Activated CD4-positive, alpha-beta T cell treated with anti-CD3 and anti-CD28 coated beads, Interleukin-2, amount 50 U/mL, for 24 hours (primary cell): ENCODE measurements at places on chromosomes 5 and 9.

- no peak for DNase-seq
Measured at GRCh38 chr5:60086583-60086982, 193.1 kb upstream of the PDE4D start.

DNA sequence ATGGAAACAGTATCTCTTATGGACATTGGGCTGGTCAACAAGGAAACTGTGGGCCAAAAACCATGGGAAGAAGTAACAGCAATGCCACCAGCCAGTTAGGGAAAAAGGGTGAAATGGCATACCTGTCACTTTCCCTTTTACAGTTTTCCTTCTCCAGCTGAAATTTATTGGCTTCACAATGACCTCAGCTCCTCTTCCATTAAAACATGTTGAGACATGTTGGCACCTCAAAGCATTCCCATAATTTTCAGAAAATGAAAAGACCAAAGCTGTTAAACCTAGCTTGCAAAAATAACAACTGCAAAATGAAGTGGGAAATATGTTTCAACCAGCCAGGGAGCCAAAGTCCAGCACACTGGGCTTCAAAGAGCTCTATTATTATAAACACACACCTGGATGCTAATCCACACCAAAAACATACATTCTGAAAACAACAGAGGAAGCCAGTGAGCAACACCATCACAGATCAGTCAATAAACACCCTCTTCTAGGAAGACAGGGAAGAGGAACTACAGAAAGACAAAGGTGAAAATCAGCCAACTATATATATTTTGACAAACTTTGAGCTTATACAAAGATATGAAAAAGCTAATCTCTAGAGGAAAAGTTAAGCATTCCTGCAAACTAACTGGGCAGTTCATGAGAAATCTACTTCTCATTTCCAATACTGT lies 78.4 kb upstream of the PTGER4 start:
- DNase-seq, result no peak

GRCh38 chr5:126939887-126940286 lies 90.5 kb downstream of the MARCHF3 start:
- DNase-seq, result no peak

DNA sequence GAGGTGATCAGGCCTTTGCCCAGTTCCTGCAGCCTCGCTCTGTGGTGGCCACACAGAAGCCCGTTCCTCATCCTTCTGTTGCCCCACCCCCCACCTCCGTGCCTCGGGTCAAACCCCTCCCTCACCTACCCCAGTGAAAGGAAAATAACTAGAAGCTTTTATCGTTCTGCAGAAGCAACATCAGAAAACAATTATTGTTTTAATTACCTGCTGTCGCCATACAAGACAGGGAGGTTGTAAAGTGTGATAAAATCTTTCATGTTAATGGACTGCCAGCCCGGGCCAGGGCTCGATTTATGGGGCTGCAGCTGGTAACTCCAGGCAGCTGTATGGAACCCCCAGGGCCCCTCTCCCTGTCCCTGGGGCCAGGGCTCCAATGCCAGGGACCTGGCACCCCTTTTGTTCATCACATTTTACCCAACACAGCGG lies 20.6 kb downstream of the UNC5A start:
- no peak for DNase-seq

- no peak for DNase-seq
Measured at GRCh38 chr9:107351382-107352045, 68.4 kb downstream of the RAD23B start.

DNA sequence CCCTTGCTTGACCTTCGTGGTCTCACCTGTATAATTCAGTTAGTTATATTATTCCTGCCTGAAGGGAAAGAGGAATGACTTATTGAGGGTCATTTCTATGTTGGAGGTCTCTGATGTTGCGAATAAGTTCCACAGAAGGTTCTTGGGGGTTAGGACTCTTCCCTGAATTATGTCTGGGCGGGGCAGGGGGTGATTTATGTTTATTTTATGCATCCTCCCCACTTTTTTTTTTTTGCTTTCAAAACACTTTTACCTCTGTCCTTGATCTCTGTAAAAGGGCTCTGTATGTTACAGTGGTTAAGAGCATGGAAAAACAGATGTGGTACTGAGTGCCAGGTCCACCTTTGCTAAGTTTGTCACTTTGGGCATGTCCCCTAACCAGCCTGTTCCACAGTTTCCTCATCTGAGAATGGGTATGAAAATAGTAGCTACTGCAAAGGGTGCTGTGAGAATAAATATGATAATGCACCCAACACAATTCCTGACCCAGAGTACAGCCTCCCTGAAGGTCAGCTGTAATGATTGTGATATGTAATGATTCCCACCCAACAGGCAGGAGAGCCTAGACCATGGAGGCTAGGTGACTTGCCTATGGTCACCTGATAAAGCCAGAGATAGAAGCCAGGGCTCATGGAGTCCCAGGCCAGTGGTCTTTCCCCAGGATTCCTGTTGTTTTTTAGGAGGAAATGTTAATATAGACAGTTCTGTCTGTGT lies 54.8 kb downstream of the SLC22A5 start:
- DNase-seq, result no peak

- no peak for DNase-seq
Measured at GRCh38 chr9:131734165-131734610, 5.7 kb downstream of the RAPGEF1 start.

DNA sequence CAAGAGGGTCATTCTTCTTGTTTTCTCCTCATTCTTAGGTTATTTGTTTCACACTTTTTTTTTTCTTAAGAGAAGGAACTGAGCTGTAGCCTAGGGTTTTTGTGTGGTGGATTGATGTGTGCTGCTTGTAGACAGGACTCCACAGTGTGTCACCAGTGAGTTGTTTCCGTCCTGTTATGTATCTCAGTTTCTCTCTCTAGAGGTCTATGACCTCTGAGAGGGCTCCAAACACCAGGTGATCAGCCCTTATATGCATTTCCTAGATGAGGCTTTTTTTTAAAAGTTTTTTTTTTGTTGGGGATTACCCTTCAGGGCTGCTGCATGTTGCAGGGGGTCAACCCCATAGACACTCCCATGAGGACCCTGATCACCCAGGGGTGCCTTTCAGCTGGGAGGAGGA lies 124.2 kb upstream of the MAST4 start:
- no peak for DNase-seq

- no peak for DNase-seq
Measured at GRCh38 chr5:38607930-38608564, 51.6 kb upstream of the LIFR start.

DNA sequence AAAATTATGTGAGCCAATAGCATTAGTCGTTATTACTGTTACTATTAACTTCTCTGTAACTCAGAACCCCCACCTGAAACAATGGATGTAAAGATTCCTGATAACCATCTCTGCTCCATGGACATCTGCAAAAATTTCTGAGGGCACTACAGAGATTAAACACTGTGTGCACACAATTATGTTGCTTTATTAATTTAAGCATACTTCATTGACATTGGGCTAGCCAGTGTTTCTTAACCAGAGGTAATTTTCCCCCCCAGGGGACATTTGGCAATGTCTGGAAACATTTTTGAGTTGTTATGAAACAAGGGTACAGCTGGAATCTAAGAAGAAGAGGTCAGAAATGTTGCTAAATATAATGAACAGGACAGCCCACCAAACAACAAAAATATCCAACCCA lies 19.3 kb downstream of the SLIT3 start:
- no peak for DNase-seq

GRCh38 chr5:110965773-110966581 lies 105.5 kb upstream of the TSLP start:
- DNase-seq, result no peak

DNA sequence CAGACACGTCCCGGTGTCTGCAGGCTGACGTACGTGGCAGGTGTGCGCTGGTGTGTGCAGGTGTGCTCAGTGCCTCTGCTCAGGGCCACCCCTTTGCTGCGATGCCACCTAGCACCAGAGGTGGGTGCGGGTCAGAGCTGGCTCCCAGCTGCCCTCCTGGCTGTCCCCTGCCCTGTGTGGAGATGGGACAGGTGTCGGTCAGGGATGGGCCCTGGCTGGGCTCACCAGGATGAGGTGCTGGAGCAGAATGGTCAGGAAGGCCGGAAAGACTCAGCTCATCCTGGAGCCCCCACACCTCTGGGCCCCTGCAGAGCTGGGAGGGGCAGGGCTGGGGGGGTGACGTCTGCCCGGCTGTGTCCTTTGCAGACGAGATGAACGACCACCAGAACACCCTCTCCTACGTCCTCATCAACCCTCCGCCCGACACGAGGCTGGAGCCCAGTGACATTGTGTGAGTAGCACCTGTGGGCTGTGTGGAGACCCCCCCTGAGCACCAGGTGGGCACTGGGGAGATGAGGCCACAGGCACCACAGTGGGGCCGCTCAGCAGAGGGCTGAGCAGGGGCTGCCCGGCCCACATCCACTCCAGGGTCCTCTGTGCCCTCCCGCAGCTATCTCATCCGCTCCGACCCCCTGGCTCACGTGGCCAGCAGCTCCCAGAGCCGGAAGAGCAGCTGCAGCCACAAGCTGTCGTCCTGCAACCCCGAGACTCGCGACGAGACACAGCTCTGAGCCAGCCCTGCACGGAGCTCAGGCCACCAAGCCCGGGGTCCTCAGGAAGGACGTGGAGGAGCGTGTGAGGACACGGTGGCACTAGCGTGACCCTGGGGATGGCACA lies 89.7 kb downstream of the KCNT1 start:
- DNase-seq, result no peak

- no peak for DNase-seq
Measured at GRCh38 chr5:33715661-33716060, 176.1 kb downstream of the ADAMTS12 start.

DNA sequence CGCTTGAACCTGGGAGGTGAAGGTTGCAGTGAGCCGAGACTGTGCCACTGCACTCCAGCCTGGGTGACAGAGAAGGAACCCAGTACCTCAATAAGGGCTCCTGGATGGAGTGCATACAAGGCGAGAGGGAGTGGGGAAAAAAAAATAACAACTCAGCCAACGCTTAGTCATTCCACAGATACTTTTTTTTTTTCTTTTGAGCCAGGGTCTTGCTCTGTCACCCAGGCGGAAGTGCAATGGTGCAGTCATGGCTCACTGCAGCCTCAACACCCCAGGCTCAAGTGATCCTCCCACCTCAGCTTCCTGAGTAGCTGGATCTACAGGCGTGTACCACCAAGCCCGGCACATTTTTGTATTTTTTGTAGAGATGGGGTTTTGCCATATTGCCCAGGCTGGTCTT lies 59.5 kb upstream of the GGTA1 start:
- no peak for DNase-seq

DNA sequence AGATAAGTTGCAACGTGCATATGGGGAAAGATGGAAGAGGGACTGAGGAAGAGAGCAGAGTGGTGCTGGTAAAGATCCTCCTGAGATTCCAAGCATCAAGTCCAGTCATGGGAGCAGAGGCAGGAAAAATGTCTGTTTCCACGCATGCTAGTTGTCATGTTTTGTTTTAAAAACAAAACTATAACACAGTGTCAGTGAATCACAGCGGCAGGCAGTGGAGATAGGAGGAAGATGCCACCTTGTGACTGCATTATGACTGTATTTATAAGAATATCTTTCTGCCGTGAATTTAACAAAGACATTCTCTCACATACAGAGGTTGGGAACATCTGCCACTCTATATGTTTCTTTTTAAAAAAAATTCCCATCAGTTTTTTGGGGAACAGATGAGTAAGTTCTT lies 3.7 kb upstream of the SVEP1 start:
- no peak for DNase-seq

GRCh38 chr5:75885321-75885720 lies 168.1 kb upstream of the POC5 start:
- DNase-seq, result no peak

DNA sequence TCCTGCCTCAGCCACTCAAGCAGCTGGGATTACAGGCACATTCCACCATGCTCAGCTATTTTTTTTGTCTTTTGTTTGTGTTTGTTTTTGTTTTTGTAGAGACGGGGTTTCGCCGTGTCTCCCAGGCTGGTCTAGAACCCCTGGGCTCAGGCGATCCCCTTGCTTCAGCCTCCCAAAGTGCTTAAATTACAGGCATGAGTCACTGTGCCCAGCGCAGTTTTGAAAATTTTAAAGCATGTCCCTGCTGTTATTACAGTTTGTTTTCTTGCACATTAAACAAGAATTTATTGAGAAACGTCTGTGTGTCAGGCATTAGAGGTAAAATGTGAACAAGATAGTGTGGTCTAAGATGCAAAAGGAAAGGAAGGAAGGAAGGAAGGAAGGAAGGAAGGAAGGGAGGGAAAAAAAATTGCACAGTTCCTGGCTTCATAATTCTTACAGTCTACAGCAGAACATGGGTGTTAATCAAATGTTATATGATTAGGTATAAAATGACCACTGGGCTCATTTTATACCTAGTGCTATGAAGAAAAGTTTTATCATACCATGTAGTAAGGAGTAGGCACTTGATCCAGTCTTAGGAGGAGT lies 205.4 kb downstream of the SNX18 start:
- no peak for DNase-seq

- no peak for DNase-seq
Measured at GRCh38 chr9:101508211-101508610, 25.4 kb upstream of the RNF20 start.

DNA sequence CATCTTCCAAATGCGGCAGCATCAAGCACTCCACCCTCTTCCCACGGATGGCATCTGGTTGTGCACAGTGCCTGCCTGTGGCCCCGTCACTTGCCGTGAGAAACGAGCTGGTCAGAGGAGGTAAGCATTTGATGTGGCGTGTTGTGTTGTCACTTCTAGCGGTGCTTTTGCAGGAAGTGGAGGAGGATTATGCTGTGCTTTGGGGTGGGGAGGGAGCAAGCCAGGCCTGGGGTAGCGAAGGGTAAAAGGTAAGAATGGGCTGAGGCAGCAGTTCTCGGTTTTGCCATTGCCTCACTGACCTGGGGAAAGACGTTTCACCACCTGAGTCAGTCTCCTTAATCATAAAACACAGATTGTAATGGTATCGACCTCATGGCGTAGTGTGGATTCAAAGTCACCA lies 2.3 kb upstream of the POMT1 start:
- peak; percentile 52 for DNase-seq

DNA sequence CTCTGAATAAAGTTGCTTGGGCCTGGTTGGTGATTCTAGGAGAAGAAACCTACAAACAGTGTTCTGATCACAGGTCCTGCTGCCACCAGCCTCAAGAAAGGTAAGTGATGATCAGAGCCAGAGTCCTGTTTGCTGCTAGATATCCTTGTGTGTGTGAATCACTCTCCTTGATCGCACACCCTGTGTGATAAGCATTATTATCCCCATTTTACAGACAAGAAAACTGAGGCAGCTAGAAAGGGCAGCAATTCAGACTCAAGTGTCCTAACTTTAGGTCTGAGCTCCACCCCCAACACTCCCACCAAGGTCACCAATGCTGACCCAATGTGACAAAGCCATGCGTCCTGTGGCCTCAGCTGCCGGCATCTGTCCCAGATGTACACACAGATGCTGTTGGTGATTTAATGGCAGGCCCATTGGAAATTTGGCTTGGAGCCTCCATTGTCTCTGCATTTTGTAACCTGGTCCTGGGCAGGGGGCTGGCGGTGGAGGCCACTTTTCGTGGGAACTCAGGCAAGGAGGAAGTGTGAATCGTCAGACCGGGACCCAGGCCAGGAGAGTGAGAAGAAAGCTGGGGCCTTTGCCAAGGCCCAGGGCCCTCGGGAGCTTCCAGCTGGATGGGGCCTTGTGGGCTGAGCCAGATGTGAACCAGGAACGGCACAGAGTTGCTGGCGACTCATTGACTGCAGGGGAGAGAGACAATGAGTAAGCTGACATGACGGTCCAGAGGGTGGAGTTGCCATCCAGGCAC lies 29.8 kb upstream of the GGTA1 start:
- DNase-seq, result no peak
